NCI-H1417 (cell line): ENCODE measurements at places on chromosomes 16 and 17.

GRCh38 chr16:84334058-84334457 is 34.3 kb upstream of the ATP2C2 start:
- DNase-seq: no peak

- DNase-seq: no peak
Observed at GRCh38 chr17:67439269-67439668, 62.2 kb downstream of the PITPNC1 start.

- DNase-seq: no peak
Observed at GRCh38 chr17:55453839-55454557, 32.4 kb upstream of the MMD start.

DNA sequence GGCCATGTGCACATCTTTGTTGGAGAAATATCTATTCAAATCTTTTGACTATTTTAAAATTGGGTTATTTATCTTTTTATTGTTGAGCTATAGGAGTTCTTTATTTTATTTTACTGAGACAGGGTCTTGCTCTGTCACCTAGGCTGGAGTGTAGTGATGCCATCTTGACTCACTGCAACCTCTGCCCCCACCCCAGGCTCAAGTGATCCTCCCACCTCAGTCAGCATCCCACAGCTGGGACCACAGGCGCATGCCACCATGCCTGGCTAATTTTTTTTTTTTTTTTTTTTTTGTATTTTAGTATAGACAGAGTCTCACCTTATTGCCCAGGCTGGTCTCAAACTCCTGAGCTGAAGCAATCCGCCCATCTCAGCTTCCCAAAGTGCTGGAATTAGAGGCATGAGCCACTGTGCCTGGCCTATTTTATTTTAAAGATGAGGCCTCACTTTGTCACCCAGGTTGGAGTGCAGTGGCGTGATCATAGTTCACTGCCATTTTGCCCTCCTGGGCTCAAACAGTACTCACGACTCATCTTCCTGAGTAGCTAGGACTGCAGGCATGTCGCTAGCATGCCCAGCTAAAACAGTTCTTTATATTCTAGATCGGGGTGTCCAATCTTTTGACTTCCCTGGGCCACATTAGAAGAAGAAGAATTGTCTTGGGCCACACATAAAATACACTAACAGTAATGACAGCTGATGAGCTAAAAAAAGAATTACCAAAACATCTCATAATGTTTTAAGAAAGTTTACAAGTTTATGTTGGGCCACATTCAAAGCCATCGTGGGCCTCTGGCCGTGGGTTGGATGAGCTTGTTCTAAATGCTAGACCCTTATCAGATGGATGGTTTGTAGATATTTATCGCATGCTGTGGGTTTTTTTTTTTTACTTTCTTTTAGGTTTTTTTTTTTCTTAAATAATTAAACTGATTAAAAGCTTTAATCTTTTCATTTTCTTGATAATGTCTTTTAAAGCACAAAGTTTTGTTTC is 13.7 kb downstream of the TENT4B start:
- no peak for DNase-seq

- no peak for DNase-seq
Observed at GRCh38 chr17:40355804-40356758, 8.5 kb downstream of the GJD3 start.

DNA sequence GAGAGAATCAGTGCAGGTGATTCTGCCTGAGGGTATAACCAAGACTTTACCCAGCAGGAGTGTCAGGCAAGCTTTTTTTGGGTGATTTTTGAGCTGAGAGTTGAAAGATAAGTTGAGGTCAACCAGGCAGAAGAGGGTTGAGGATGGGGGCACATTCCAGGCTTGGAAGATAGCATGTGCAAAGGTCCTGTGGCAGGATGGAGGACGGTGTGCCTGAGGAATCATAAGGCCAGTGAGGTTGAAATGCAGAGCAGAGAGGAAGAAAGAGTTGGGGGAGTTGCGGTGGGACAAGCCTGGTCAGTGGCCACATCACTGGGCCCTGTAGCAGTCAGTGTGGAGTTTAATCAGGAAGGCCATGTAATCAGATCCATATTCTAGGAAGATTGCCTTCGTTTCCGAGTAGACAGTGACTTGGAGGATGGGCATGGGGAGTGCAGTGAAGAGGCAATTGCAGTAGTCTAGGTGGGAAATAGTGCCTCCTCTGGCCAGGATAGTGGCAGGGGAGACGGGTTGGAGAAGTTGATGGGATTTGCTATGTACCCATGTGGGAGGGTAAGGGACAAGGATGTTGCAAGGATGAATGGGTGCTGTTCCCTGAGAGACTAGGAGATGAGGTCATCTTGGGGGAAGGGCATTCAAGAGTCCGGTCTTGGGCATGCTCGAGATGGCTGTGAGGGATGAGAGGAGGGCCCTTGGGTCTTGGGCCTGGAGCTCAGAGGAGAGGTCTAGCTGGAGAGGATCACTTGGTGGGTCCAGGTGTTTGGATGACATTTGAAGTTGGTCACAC is 3.9 kb downstream of the PLEKHG4 start:
- DNase-seq: no peak

- DNase-seq: no peak
Observed at GRCh38 chr17:65345261-65346005, 208.3 kb downstream of the RGS9 start.

GRCh38 chr16:54326266-54326662 is 39.7 kb upstream of the IRX3 start:
- DNase-seq: no peak

DNA sequence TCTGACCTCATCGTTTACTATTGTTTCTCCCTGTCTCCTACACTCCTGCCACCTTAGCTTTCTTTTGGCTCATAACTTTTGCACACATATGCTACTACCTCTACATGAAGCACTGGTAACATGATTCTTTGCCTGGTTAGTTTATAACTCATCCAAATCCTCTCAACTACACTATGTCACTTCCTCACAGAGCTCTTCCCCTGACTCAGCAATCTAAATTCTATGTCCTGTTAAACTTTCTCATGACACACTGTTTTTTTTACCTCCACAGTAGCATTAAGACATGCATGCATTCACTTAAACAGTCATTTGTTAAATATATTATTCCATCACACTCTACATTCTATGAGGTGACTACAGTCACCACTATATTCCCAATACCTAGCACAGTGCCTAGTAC is 19.7 kb downstream of the APPBP2 start:
- DNase-seq: no peak

- no peak for DNase-seq
Observed at GRCh38 chr17:77450742-77451244, 310.0 kb downstream of the SEC14L1 start.

DNA sequence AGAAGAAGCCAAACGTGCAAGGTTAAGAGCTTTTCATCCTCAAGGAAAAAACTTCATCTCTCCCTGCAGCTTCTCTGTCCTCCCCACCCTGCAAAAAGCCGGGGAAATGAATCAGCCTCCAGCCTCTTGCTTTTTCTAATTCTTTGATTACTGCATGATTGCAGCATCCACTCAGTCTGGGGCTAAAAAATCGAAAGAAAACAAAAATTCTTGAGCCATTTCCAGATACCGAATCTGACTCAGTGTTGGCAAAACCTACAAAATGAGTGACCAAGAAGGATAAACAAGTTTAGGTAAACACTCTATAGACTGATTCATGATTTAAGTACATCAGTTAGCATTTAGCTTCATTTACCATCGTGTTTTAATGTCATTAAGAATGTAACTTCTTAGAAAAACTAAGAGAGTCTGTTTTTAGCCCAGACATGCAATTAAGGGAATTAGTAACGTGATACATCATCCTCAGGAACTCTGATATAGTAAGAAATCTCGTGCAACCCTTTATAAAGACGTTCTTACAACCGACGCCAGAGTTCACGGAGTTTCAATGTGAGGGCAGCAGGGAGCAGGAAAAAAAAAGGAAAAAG is 287.3 kb upstream of the FOXF1 start:
- DNase-seq: no peak

- DNase-seq: no peak
Observed at GRCh38 chr17:45377401-45377800, 55.3 kb downstream of the ARHGAP27 start.

GRCh38 chr16:17467923-17468540 is 2.7 kb downstream of the XYLT1 start:
- DNase-seq: peak; percentile 30

DNA sequence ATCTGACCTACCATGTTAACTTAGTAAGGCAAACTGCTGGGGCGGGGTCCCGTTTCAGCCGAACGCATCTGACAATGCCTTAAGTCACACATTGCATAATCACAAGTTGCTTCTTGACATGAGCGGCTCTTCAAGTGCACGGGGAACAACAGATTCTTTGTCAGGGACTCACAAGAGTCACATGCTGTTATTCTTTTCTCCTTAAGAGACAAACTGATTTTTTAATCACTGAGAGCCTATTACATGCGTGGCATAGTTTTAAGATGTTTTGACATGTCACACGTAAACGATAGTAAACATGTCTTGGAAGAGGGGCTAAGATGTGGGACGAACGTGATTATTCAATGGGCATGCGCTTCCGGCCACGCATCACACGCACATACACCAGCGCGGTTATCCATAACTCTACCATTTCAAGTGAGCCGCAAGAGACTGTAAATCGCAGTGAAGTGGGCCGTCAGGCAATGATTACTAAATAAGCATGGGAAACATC is 63.4 kb downstream of the ADCY9 start:
- DNase-seq: peak; percentile 78

- DNase-seq: no peak
Observed at GRCh38 chr17:10790491-10791401, 13.2 kb downstream of the TMEM238L start.

- DNase-seq: no peak
Observed at GRCh38 chr17:61381537-61381936, 18.1 kb upstream of the TBX2 start.
